ENCODE measurements at places on chromosomes 2 and 18.

DNA sequence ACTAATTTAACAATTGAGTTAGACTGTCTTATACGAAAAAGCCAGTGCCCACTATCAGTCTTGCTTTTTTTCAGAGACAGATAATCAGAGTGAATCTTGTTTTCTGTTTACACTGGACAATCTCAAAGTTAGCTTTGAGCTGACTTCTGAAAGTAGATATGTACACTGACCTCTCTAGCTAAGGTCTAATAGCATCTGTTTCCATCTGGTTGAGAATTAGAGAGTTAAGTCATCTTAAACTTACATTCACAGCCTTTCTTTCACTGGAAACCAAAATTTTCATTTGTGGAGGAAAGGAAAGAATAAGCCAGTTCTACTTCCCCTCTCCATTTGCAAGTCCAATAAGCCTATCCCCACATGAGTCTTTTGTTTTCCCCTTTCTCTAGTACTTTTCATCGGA lies 89.3 kb downstream of the VRK2 start:
- DNase-seq, result no peak

GRCh38 chr2:234219046-234219310 lies 168.5 kb downstream of the SPP2 start:
- DNase-seq, result no peak

- DNase-seq, result no peak
Measured at GRCh38 chr2:129760669-129761068, 218.8 kb upstream of the RAB6C start.

- DNase-seq, result no peak
Measured at GRCh38 chr18:36096955-36097354, 29.6 kb upstream of the RPRD1A start.

DNA sequence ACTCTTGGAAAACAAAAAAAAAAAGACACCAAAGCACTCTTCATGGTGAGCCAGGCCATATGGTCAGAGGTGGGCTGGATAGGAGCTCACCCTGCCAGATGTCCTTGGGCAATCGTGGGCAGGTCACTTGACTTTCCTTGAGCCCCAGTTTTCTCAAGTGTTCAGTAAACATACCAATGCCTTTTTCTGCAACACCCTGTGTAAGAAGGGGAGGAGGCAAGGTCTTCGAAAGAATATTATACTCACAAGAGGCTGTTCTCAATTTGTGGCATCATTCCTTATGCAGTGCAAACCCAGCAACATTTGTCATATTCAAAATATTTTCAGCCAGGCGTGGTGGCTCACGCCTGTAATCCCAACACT lies 22.9 kb upstream of the TMEM87B start:
- no peak for DNase-seq

DNA sequence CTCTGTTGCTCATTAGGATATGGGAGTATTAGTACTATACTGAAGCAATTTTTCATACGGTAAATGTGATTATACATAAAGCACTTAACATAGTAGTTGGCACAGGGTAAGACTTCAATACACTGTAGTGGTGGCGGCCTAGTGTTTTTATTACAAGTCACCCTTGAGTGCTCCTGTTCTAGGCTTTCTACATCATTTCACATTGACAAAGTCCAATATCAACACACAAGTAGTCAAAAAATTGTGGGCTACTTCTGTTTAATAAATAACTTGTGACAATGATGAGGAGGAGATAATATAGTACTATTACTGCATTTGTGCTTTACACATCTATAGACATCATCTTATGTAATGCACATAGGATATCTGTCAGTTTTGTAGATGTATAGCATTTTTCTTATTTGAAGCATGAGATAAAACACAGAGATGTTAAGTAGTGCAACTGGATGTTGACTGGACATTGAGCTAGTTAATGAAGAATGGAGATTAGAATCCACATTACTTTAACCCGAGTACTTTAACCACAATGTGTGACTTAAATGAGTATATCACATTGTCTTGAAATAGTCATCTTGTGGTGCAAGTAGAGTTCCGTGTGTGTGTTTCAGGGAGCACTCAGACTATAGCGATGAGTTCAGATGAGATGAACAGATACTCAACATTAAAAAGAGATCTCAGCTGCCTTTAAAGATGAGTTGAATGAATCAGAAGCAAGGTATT lies 134.8 kb downstream of the ZNF385B start:
- DNase-seq, result no peak

DNA sequence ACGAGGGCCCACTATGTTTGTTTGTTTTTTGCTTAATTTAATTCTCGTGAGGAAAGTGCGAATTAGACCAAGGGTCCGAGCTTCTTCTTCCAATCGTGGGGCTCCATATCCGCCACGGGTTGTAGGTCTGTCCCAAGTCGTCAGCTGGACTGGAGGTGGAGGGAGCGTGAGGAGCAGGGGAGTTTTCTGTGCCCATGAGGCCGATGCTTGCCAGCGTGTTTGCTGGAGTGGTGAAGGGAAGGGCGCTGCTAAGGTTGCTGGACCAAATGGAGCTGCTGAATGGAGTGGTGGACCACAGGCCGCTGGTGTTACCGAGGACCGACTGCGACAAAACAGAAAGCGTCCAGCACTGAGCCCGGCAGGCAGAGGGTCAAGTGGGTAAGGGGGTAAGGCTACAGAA lies 43.7 kb downstream of the ZAP70 start:
- no peak for DNase-seq

DNA sequence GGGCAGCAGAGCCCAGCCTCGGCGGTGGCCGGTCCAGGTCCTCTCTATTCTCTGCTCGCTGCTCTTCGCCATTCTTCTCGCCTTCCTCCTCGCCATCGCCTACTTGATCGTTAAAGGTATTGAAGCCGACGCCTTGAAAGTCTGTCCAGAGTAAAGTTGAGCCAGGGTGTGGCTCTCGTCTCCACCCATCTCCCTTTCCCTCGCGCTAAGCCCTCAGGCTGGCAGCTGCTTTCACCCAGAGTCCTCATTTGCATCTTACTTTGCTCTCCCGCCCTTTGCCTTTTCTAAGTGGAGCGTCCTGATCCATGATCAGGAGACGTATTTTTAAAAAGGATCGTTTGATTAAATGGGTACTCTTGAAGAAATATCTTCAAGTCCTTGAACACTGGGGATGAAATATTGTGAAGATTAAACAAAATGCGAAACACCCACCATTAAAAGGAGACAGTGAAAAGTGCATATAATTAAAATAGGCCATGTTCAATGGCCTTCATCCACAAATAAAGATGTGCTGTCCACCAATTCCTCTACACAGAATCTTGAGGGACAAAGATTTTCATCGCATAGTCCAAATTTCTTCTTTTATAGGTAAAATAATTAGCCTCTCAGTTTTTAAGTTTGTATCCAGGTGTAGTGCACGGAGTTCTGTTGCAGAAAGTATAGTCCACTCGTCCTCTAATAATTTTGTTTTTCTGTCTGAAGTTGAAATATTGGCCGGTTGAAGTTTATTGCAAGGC lies 657 bp downstream of the ARL6IP6 start:
- no peak for DNase-seq

- DNase-seq, result no peak
Measured at GRCh38 chr2:80591233-80591632, 286.7 kb upstream of the LRRTM1 start.

- DNase-seq, result no peak
Measured at GRCh38 chr2:96131813-96132745, 6.2 kb downstream of the ASTL start.

GRCh38 chr2:1556776-1557466 lies 143.7 kb downstream of the TPO start:
- DNase-seq, result no peak

GRCh38 chr2:141380008-141380979 lies 750.5 kb downstream of the LRP1B start:
- no peak for DNase-seq

- DNase-seq, result no peak
Measured at GRCh38 chr2:121897335-121897970, 142.0 kb downstream of the TSN start.

GRCh38 chr2:20431772-20432171 lies 15.1 kb upstream of the RHOB start:
- no peak for DNase-seq

DNA sequence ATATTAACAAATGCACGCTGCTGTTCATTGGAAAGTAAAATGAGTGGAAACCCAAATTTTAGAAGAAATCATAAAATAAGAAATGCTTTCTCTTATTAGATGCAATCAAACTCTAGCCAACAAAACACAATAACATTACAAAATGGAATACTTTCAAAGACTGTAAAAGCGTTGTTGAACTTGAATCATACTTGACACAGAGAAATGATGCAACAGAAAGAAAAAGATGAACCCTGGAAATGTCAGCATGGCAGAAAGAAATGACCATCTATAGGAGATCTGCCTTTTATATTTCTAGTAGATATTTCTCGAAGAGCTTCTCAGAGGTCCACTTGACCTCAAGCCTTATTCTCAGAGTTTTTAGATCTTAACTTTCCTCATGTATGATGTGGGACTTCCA lies 170.6 kb upstream of the MEIS1 start:
- DNase-seq, result no peak

- no peak for DNase-seq
Measured at GRCh38 chr2:233352141-233352842, 2.0 kb upstream of the DGKD start.

- DNase-seq, result no peak
Measured at GRCh38 chr2:217412721-217413120, 552.9 kb upstream of the TNP1 start.

DNA sequence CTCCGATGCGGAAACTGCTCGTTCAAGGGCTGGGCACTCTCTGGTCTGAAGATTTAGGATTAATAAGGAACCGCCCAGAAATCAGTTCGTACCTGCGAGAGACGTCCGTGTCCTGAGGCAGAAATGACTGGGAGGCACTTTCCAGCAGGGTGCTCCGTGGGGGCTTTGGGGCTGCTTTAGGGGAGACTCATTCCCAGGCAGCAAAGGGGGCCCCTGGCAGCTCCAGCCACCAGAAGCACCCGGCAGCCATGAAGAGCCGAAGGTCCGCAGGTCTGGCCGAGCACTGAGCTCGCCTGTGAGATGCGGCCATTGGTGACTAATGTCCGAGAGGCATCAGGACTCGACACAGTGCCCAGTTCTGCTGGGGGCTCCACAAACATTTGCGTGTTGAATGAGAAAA lies 20.9 kb downstream of the KCNG2 start:
- no peak for DNase-seq

- DNase-seq, result no peak
Measured at GRCh38 chr2:234596696-234597575, 100.1 kb upstream of the ARL4C start.

DNA sequence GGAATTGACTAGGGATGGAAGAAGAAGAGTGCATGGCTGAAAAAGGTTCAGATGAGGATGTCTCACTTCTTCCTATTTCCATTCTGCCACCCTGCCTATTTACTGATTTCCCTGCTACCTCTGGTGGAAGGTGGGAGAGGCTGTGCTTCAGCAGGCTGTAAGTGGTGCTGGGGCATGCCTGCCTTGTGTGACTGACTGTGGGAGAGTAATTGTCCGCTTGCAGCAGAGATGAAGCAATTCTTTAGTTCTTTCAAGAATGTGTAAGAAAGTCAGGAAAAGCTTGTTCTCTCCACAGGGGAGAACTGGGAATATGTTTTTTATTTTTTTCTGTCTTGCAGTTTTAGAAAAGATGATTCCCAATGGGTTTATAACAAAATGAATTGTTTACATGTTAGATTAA lies 72.5 kb upstream of the NYAP2 start:
- no peak for DNase-seq

DNA sequence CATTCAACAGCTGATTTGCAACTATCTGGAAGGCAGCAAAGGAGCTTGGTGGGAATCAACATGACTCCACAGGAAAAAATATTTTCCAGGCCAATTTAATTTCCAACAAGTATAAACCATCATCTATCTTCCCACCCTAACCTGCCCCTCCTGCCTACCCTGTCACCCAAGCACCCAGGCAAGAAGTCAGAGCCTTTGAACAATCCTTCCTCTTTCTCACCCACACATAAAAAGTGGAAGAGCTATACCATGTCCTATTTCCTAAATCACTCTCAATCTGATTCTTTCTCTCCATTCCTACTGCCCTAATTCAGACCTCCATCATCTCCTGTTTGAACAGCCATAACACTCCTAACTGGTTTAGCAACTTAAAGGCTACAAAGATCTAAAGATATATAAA lies 12.7 kb downstream of the SPIRE1 start:
- no peak for DNase-seq

GRCh38 chr2:352696-353095 lies 64.8 kb upstream of the ALKAL2 start:
- no peak for DNase-seq

DNA sequence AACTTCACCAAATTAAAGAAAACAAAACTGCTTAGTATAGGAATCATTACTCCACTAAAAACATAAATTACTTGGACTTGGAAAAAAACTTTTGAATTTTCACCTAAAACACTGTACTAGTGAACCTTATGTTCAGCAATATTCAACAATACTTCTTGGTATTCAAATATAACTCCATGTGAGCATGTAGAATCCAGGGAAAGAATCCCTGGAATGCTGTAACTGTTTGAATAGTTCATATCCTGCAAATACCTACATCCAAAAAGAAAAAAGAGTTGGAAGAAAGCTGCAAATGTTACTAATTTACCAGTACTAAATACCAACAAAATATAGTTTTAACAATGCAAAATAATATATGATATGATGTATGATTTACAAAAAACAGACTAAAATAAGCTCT lies 65.4 kb downstream of the IKZF2 start:
- no peak for DNase-seq

DNA sequence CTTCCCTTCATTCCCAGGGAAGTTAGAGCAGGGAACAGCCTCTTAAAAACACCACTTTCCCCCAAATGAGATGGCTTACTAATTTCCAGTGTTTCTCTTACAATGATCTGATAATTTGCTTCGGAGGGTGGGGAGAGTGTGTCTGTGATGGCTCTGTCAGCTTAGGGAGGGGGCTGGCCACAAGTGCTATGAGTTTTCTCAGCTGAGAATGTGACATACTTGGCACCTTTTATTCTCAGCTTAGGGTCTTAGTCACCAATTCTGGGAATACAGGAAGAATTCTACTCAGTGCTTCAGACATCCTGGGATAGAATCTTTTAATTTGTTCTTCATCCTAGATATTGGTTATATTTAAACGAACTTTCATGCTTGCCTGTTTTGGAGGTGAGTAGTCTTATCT lies 64.4 kb downstream of the AOX1 start:
- DNase-seq, result no peak

GRCh38 chr2:70979626-70980025 lies 1.2 kb downstream of the ANKRD53 start:
- no peak for DNase-seq
